GM23338 (cell line): ENCODE measurements at places on chromosomes 7 and 10. TPM values are rescaled to one million over a fixed set of nuclear protein-coding genes. Genes with fewer than 3 reads are reported as not detected.
A peak's percentile ranks its signal among the peaks of the same experiment; 100 is the strongest.

DNA sequence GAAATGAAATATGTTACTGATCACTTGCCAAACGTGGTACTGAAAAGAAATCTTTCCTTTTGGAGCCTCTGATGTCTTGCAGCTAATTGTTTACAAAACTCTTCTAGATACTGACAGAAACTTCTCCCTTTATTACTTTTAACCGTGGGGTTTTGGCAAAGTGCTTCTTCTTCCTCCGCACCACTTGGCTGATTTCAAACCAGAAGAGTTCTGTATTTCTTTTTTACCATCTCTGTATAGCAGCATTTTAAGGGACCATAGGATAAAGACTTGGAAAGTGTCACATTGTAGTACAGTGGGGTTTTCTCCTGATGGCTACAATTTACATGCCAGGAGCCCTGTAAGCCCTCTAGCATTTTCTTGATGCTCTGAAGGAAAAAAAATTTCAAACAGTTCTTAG is 21.9 kb upstream of the CREB5 start:
- no peak for DNase-seq
- no peak overlapping the region for H3K27ac ChIP-seq
- no peaks in the 10 kb centered on the region; the same call in 1 of the 2 replicates for H3K4me1 ChIP-seq
- H3K36me3 ChIP-seq, result no peaks in the 10 kb centered on the region; the same call in 1 of the 2 replicates

- H3K27me3 ChIP-seq, result no peaks in the 10 kb centered on the region
- H3K36me3 ChIP-seq, result no peaks in the 10 kb centered on the region
- H3K27ac ChIP-seq, result no peak overlapping the region
- no peaks in the 10 kb centered on the region for H3K4me1 ChIP-seq
- no peak for DNase-seq
- no peak overlapping the region for H3K4me3 ChIP-seq
These were observed 48.4 kb upstream of the ELFN1 start for GRCh38 chr7:1621718-1622117.

GRCh38 chr7:116431787-116432526 is 67.6 kb upstream of the CAV2 start:
- no peak for DNase-seq
- no peaks in the 10 kb centered on the region for H3K27me3 ChIP-seq
- H3K4me3 ChIP-seq, result no peak overlapping the region
- no peaks in the 10 kb centered on the region for H3K4me1 ChIP-seq
- no peaks in the 10 kb centered on the region for H3K36me3 ChIP-seq

DNA sequence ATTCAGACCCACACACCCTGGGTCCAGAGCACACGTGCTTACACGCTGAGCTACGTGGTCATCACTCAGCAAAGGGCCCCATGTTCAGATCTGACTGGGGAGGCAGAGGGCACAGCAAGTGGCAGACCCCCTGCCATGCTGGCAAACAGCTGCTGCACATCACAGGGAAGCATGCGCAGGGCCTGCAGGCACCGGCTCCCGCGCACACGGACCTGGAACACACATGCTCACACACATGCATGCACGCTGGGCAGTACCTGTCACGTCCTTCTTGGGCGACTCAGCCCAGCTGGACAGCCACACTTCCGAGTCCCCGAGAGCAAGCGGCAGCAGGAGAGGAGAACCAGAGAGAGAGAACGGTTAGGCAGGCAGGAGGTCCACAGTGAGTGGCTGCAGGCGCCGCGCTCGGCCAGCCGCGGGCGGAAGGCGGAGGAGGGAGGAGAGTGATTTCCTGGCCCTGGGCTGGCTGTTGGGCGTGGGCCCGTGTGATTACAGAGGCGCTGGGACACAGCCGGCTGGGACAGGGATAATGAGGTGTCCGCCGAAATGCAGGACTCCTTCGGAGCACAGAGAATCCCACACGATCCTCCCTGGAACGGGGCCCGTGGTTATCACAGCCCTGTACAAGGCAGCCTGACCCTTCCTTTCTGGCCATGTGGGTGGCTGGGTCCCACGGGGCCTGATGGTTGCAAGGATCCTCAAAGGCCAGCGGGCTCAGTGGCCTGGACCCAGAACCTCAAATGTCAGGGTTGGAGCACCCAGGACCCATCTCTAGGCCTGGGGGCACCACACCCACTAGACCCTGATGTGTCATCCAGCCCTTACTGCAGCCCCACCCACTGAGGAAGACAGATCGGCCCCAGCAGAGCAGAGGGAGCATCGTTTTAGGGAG is 175.1 kb downstream of the NEURL1 start:
- H3K27me3 ChIP-seq, result no peaks in the 10 kb centered on the region
- DNase-seq, result no peak
- no peak overlapping the region for H3K27ac ChIP-seq
- H3K36me3 ChIP-seq, result no peaks in the 10 kb centered on the region
- peaks cover 8% of the 10 kb centered on the region; the same call in 1 of the 2 replicates for H3K4me1 ChIP-seq
- no peak overlapping the region for H3K4me3 ChIP-seq

DNA sequence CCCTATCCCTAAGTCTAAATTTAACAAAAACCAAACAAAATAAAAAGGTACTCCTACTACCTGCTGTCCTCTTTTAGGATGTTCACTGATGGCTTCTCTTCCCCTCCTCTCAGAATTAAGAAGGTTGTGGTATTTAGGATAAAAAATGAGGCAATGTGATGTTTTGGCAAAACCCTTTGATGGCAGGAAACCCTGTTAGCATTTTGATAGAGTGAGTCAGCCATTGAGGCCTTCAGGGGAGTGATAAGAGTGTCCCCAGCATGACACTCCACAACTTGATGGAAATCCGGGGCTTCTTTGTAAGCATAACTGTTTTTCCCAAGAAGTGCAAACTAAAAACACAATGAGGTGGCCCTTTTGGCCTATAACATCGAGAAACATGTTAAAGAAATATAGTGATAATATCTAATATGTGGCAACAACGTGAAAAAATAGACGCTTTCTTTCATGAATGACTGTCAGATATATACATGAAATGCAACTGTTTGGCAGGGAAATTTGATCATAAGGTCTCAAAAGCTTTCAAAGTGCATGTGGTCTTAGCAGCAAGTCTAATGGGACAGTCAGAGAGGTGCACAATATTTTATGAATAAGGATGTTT is 55.0 kb downstream of the PRTFDC1 start:
- no peaks in the 10 kb centered on the region for H3K27me3 ChIP-seq
- DNase-seq, result no peak
- H3K4me1 ChIP-seq, result peaks cover 5% of the 10 kb centered on the region; the same call in 1 of the 2 replicates
- H3K36me3 ChIP-seq, result no peaks in the 10 kb centered on the region

GRCh38 chr10:61978965-61979364 is 77.5 kb downstream of the ARID5B start:
- H3K27me3 ChIP-seq, result no peaks in the 10 kb centered on the region
- no peaks in the 10 kb centered on the region for H3K4me1 ChIP-seq
- no peak overlapping the region for H3K4me3 ChIP-seq
- peak; percentile 23 for DNase-seq

DNA sequence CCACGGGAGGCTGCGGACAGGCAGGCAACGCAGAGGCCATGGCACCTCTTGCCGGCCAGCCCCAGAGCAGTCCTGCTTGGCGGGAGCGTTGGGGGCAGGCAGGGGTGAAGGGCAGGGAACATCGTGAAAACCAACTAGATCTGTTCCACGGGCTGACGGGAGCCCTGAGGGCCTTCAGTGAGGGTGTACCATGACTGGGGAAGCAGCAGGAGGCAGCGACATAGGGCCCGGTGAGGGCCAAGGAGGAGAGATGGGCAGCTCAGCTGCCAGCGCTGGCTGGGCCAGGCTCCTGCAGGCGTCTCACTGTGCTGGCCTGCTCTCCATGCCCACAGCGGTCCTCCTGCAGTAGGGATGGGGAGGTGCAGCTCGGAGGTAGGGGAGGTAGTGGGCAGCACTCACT is 196.5 kb downstream of the ELFN1 start:
- no peak overlapping the region for H3K27ac ChIP-seq
- no peaks in the 10 kb centered on the region for H3K36me3 ChIP-seq
- H3K4me3 ChIP-seq, result no peak overlapping the region
- no peaks in the 10 kb centered on the region for H3K27me3 ChIP-seq
- no peaks in the 10 kb centered on the region for H3K4me1 ChIP-seq

- no peak overlapping the region for H3K4me3 ChIP-seq
- H3K36me3 ChIP-seq, result no peaks in the 10 kb centered on the region
- no peaks in the 10 kb centered on the region for H3K4me1 ChIP-seq
- 0 out of 2 replicates have a peak overlapping the region, but pooled peaks have one; percentile 14 for H3K27ac ChIP-seq
- H3K27me3 ChIP-seq, result no peaks in the 10 kb centered on the region
These were observed 230.6 kb downstream of the MLLT10 start for GRCh38 chr10:21764466-21765189.

Gene OR2A2
- total RNA-seq, result not detected in 2 replicates

Gene CNNM1
- 0.74 and 0.90 TPM in 2 replicates for total RNA-seq

Gene MMD2
- 0.38 and 0.39 TPM in 2 replicates for total RNA-seq

Gene MALRD1
- total RNA-seq, result 0.42 and 1.1 TPM in 2 replicates

Gene MAT1A
- total RNA-seq, result 6.5 and 8.0 TPM in 2 replicates

Gene XRCC2
- 25.7 and 33.2 TPM in 2 replicates for total RNA-seq

Gene TMEM196
- total RNA-seq, result not detected in 2 replicates
